GM12891 (cell line): ENCODE measurements at places on chromosomes 3 and 15.

DNA sequence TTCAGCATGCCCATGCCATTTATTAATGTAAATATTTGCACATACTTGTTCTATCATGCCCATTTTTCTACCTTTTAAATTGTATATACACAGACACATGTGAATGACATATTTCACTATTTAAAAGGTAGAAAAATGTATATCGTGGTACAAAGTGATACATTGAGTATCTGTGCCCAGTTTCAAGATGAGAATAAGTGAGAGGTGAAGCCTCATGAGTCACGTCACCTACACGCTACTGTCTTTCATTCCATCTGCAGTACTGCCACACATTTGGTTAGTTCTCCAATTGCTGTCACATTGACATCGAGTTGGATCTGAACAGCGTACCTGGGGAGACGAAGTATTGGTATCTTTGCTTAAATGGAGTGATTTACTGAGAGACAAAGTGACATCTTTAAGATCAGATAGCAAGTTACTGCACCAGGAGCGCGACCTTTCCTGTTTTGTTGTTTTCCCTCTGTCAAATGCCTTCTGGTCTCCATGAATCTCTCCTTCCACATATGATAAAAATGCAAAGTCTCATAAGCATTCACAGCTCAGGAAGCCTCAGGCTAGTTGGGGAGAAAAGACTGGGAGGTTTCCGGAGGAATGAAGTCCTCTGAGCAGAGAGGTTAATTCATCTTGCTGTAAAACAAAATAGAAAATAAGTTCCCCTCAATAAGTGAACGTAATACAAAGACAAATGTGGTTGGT, 12.0 kb downstream of the GREM1 start:
- DNase-seq, result no peak

DNA sequence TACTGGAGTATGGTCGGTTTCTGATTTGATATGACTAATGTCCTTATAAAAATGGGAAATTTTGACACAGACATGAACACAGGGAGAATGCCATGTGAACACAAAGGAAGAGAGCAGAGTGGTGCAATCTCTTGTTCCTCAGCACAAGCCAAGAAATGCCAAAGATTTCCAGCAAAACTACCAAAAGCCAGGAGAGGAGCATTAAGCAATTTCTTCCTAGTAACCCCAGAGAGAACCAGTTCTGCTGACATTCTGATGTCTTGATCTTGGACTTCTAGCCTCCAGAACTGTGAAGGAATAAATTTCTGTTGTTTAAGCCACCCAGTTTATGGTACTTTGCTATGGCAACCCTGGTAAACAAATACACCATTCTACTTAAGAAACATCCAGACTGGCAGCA, 227.8 kb upstream of the MRPL3 start:
- DNase-seq, result no peak

DNA sequence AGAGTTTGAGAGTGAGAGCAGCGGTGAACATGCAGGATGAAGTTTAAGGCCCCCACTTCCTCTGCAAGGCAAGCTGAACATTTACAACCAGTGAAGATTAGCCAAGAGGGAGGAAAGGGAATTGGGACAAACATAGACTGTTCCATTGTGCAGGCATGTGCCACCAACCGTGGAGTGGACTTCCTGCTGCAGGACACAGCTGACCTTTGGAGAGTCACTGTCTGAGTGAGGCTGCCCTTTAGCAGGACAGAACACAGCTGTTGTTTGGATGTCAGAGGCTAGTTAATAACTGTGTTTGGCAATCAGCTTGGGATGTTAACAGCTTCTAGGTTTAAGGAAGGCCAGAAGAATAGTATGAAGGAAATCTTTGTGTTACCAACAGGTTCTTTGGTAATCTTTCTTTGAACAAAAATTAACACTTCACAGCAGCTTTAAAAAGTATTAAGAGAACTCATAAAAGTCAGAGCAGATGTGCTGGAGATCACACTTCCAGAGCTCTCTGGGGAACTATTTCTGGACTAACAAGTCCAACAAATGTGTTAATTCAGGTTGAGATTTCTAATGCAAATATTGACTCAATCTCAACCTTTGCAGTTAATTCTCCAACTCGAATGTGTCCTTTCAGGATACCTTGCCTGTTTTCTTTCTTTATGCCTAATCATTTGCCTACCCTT, 31.4 kb downstream of the CTDSPL start:
- no peak for DNase-seq

DNA sequence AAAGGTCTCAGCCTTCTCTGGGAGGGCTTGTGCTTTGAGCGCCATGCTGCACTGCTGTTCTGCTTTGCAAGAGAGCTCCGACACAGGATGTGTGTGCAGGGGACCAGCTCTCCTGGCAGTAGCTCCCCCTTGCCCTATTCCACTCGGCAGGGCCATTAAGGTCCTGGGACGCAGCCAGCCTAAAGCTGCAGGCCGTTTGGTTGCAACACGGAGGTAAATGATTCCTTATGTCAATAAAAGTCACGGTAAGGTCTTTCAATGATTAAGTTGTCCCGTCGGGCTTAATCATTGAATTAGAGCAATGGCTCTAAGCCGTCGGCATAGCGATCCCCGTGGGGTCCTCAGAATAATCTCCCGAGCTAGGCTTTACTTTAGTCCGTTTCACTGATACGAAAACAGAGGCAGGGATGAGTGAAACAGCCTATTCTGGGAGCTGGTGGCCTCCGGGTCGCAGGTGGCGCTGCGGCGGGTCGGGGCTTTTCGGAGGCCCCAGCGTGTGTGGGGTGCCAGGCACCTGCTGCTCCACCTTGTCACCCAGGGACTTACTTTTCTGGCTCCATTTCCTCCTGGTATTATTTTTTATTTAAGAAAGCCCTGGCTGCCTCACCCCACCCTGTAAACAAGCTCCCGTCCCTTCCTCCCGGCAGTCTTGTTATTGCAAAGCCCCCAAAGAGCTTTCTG, 525.2 kb downstream of the OCA2 start:
- DNase-seq, result no peak

DNA sequence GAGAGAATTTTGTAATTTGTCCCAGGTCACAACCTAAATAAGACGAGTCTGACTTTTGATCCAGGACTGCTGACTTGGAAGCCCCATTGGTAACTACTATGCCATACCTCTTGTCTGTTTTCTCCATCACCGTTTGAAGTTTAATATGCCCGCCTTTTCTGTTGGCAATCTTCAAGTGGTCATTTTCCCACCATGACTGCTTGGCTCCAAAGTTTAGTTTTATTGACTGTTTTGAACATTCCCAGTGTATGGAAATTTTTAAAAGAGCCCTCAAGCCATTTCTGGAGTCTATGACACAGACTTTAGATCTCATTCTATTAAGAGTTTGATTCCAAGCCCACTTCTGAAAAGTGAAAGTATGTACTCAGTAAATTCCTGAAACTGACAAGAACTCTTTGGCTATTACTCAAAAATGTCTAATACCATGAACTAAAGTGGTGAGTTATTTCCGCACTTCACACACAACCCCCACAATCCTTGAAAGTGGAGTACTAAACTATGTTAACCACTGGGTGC, 136.7 kb upstream of the ADAMTS9 start:
- no peak for DNase-seq

DNA sequence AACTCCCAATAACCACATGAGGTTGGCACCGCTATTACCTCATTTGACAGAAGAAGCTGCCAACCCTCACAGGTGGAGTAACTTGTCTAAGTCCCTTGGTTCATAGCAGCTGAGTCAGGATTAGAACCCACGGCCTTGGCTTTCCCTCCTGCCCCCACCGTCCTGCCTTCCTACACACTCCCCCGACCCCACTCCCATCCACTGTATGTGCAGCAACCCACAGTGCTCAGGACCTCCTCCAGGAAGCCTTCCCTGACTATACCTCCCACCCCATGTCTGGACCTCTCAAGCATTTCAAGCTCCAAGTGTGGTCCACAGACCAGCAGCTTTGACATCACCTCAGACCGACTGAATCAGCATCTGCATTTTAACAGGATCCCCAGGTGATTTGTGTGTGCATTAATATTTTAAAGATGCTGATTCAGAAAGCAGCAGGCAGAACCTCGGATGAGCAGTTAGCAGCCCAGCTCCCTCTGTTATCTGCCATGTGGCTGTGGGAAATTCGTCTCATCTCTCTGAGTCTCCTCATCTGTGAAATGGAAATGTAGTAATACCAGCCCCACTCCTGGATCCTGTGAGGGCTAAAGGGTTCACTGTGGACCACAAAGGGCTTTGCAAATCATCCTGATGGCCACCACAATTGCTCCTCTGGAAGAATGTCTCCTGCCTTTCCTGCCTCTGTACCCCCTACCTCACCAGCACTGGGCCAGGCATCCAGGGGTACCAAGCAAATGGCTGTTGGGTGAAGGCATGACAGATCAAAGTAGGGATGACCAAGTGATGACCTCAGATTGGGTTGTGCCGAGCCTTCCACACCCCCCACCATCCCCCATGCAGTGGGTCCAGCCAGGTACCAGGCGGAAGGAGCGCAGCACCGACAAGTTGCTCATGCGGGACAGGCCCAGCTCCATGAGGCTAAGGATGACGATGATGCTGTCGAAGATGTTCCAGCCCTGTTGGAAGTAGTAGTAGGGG, 62.7 kb downstream of the SCN5A start:
- no peak for DNase-seq

DNA sequence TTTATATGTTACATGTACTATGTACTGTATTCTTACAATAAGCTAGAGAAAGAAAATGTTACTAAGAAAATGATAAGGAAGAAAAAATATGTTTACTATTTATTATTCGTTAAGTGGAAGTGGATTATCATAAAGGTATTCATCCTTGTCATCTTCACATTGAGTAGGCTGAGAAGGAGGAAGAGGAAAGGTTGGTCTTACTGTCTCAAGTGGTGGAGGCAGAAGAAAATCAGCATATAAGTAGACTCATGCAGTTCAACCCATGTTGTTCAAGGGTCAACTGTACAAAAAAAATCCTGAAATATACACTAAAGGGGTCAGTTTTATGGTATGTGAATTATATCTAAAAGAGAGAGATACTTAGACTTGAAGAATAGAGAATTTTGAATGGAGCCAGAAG, 5.7 kb downstream of the HMG20A start:
- DNase-seq, result no peak

DNA sequence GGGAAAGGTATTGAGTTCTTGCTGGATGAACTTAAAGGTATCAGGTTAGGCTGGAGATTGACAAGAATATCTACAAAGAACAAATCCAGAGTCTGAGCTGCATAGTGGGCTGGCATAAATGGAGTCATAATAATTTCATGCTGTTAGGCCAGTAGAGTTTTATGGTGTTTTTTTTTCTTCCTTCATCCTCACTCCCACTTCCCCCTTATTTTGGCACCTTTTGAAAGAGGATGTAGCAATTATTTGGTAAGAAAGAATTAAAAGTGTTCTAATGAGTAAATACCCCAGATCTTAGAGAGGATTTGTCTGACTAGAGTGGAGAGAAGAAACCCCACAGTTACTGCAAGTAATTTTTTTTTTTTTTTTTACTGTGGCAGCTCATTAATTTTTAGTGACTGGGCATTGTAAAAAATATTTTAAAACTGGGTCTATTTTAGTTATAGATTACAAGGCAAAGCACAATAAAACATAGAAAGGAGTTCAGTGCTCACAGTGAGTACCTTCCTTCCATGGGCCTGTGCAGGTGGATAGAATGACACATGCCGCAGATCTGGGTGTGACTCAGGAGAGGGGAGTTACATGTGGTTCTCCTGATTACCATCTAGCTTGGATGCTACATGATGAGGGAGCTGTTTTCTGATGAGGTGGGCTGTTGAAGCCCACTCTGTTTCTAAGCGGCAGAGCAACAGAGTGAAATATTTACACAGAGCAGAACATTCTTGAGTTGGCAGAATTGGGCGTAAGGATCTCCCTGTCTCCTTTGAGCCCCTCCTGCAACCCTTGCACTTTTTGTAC, 5.3 kb downstream of the EDEM1 start:
- DNase-seq, result no peak

DNA sequence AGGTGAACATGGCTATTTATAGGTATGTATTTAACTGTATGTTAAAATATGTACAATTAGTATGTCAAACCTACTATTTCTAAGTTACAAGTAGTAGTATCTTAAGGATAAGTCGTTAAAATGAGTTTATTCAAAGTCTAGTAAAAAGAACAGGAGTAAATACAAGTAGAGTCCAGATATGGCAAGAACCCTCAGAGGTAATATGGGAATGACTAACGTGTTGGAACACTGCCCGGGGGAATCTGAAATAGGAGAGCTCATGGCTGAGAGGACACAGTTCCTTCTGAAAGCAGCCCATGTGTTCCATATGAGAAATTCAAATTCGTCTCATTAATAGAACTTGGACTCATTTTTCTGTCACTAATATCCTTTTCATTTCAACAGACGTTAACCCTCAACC, 158.8 kb downstream of the CLSTN2 start:
- no peak for DNase-seq

- no peak for DNase-seq
These were observed 31.3 kb downstream of the TFRC start for GRCh38 chr3:196050597-196050996.

GRCh38 chr15:64975390-64975789, 14.3 kb downstream of the SPG21 start:
- DNase-seq, result no peak

GRCh38 chr3:155070932-155071387, 9.2 kb upstream of the MME start:
- no peak for DNase-seq

DNA sequence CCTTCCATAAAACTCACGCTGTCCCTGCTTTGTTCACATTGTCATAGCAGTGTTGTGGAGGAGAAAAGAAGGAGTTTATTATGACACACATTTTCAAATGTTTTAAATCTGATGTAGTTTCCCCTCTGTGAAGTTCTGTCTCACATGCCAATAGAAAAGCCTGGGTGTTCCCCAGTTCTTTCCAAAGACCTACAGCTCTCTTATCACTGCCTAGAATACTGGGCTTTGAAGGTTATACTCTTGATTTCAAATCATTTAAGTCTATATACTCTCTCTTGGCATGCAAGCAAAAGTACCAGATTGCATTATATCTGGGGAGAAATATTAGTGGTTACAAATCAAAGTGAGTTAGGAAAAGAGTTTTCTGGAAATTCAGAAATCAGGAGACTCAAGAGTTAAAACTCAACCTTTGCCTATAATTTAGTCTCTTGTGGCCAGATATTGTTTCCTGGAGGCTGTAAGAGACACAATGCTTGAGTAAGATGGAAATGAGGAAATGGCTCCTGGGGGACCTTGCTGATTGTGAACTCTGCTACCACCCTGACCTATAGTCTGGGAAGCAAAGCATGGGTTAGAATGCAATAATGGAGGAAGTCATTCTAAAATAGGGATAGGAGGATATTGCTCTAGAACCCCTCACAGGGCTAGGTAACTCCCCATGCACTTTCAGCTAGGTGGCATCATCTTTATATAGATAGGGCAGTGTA, 182.8 kb downstream of the KCNAB1 start:
- no peak for DNase-seq
